ENCODE measurements at places on chromosomes 1 and 21. TPM values are rescaled to one million over a fixed set of nuclear protein-coding genes. Genes with fewer than 3 reads are reported as not detected.

Gene MROH7
- 0.66 TPM for total RNA-seq

Gene CHODL
- total RNA-seq = 4.9 TPM

Gene RGS4
- 14.5 TPM for total RNA-seq

Gene C8B
- not detected for total RNA-seq

Gene ZSWIM5
- 3.6 TPM for total RNA-seq
